Aorta (tissue), 5 donors: ENCODE measurements at places on chromosomes 13 and 19. TPM values are rescaled to one million over a fixed set of nuclear protein-coding genes. Genes with fewer than 3 reads are reported as not detected.
A peak's percentile ranks its signal among the peaks of the same experiment; 100 is the strongest.

The ATP8B3 gene
- 0.38 TPM for polyA plus RNA-seq

- H3K27ac ChIP-seq: peak overlapping the region; percentile 97
- H3K4me3 ChIP-seq: peak overlapping the region; percentile 67
- H3K36me3 ChIP-seq: no peaks in the 10 kb centered on the region
- H3K4me1 ChIP-seq: no peaks in the 10 kb centered on the region
- peak; percentile 99 for DNase-seq
- H3K27me3 ChIP-seq: no peaks in the 10 kb centered on the region
Measured at GRCh38 chr19:9785367-9786331, 17.1 kb upstream of the ZNF846 start.

GRCh38 chr13:113862931-113863523 is 849 bp downstream of the GAS6 start:
- no peaks in the 10 kb centered on the region for H3K4me1 ChIP-seq
- no peaks in the 10 kb centered on the region for H3K27me3 ChIP-seq
- H3K36me3 ChIP-seq: no peaks in the 10 kb centered on the region
- peak overlapping the region; percentile 77 for H3K4me3 ChIP-seq
- peak; percentile 86 for DNase-seq
- H3K27ac ChIP-seq: peak overlapping the region; percentile 78

The TRPC4 gene
- 2.6 TPM for polyA plus RNA-seq

DNA sequence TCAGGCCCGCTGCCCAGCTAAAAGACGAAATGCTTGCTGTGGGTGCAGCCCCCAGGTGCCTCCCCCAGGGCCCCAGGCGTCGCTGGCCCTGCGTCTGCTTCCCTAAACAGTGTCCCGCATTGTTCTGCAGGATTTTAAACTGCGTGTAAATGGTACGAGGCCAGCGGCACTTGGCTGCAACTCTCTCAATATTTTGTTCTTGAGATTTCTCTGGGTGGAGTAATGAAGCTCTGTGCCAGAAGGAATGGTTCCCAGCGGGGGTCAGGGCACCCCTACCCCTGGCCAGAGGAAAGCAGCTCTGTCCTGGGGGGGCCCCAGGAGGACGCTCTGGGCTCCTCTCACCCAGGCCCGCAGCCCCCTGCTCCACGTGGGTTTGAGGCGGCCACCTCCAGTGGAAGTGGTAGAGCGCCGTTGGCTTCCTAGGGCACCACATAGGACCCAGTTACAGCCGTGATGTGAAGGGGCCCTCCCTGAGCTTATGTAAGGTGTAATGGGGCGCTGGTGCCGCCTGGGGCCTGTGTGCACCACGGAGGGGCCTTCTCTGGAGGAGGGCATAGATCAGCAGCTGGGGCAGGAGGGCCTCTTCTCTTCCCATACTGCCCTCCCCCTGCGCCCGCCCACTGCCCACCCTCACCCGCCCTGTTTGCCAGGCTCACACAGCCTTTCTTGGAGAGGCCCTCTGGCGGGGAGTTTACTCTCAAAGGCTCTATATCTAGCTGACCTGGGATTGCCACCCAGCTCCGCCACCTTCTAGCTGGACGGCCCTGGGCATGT is 19.8 kb downstream of the PAK4 start:
- no peaks in the 10 kb centered on the region for H3K36me3 ChIP-seq
- H3K4me1 ChIP-seq: no peaks in the 10 kb centered on the region
- no peaks in the 10 kb centered on the region for H3K27me3 ChIP-seq

The SYNGR4 gene
- not detected for polyA plus RNA-seq

- DNase-seq: no peak
- no peaks in the 10 kb centered on the region for H3K4me1 ChIP-seq
- no peaks in the 10 kb centered on the region for H3K36me3 ChIP-seq
- no peak overlapping the region for H3K27ac ChIP-seq
Measured at GRCh38 chr19:28377077-28377476, 835.9 kb downstream of the UQCRFS1 start.
